ENCODE measurements at places on chromosomes 6 and 20. TPM values are rescaled to one million over a fixed set of nuclear protein-coding genes. Genes with fewer than 3 reads are reported as not detected.

Gene WFDC10B
- not detected for total RNA-seq

DNA sequence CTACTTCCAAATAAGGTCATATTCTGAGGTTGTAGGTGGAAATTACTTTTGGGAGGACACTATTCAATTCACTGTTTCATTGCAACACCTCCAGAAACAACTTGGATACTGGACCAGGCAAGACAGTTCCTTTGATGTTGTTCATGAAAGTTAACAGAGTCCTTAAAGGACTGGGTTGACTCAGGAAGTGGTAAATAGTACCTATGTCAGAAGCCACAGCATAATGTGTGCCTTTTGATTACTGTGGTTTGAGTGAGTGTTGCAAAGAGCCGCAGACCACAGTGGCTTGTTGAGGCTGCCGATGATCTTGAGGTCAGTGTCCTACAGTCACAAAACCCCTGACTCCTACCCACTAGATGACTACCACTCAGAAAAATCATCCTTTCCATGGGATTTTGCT is 10.9 kb downstream of the IL20RA start:
- H3K4me3 ChIP-seq = no peak overlapping the region
- no peaks in the 10 kb centered on the region for H3K4me1 ChIP-seq
- H3K27me3 ChIP-seq = no peaks in the 10 kb centered on the region
- no peak overlapping the region for H3K27ac ChIP-seq

Gene HLA-DMA
- total RNA-seq = 53.5 TPM

- DNase-seq = no peak
- no peaks in the 10 kb centered on the region for H3K4me1 ChIP-seq
- no peak overlapping the region for H3K27ac ChIP-seq
- no peaks in the 10 kb centered on the region for H3K27me3 ChIP-seq
Observed at GRCh38 chr20:13333793-13334192, 112.7 kb downstream of the ISM1 start.

Gene GSTA2
- total RNA-seq = not detected

DNA sequence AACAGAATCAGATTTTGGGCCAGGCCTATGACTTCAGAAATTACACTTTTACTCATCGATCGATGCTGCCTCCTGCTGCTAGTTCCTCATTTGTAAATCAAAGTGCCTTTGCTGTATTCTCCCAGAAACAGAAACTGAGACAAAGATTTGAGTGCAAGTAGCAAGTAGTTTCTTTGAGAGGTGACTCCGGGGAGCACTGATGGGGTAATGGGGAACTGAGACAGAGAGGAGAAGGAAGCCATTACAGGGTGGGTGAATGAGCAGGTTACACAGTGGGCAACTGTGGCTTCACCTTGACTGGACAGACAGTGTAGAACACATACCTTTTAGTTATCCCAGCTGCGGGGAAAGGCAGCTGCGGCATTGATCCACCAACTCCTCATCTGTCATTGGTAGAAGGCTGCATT is 9.7 kb upstream of the CD40 start:
- H3K27ac ChIP-seq = no peak overlapping the region
- H3K27me3 ChIP-seq = peaks cover 8% of the 10 kb centered on the region
- DNase-seq = no peak
- no peaks in the 10 kb centered on the region for H3K4me1 ChIP-seq
- H3K36me3 ChIP-seq = no peaks in the 10 kb centered on the region
- no peak overlapping the region for H3K4me3 ChIP-seq

- H3K36me3 ChIP-seq = no peaks in the 10 kb centered on the region
- no peak overlapping the region for H3K4me3 ChIP-seq
- H3K27ac ChIP-seq = peak overlapping the region; percentile 21
- H3K4me1 ChIP-seq = no peaks in the 10 kb centered on the region
Observed at GRCh38 chr6:159852877-159853276, 37.9 kb upstream of the MAS1 start.

Gene TOMM34
- 11.1 TPM for total RNA-seq

- H3K4me3 ChIP-seq = no peak overlapping the region
- H3K27me3 ChIP-seq = no peaks in the 10 kb centered on the region
Observed at GRCh38 chr6:25130518-25130917, 148.7 kb upstream of the CARMIL1 start.

DNA sequence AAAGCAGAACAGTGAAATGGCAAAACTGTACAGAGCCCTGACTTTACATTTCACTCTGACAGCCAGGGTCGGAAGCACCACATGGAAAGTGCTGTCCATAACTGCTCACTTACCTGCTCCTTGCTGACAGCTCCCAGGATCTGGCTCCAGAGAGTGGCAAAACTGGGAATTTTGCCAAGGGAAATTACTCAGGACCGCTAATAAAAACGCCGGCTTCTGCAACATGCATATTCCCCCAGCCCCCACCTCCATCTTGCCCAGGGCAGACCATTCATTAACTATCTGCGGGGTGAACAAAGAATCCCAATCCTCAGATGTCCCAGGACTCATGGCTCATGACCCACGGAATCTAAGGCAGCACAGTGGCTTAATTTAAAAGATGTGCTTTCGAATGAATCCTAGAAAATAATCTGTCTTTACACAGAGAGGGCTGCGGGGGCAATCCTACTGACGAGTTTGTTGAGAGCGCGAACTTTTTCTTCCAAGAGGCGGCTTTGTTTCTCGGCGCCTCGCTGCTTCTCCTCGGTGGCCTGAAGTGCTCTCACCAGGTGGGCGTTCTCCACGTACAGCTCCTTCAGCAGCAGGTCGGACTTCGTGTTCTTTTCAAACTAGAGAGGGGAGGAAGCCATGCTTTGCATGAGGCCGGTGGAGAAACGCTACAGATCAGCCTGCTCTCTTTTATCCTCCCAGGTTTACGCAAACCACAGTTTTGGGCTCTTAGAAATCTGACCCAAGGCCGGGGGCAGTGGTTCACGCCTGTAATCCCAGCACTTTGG is 45.8 kb downstream of the GINS1 start:
- H3K4me3 ChIP-seq = no peak overlapping the region
- no peaks in the 10 kb centered on the region for H3K36me3 ChIP-seq
- no peak overlapping the region for H3K27ac ChIP-seq
- H3K27me3 ChIP-seq = no peaks in the 10 kb centered on the region

- no peak for DNase-seq
- H3K27me3 ChIP-seq = no peaks in the 10 kb centered on the region
- no peaks in the 10 kb centered on the region for H3K4me1 ChIP-seq
- H3K27ac ChIP-seq = no peak overlapping the region
- H3K4me3 ChIP-seq = no peak overlapping the region
Observed at GRCh38 chr6:34230653-34231371, 5.9 kb upstream of the HMGA1 start.

Gene KIAA1755
- 47.6 TPM for total RNA-seq

DNA sequence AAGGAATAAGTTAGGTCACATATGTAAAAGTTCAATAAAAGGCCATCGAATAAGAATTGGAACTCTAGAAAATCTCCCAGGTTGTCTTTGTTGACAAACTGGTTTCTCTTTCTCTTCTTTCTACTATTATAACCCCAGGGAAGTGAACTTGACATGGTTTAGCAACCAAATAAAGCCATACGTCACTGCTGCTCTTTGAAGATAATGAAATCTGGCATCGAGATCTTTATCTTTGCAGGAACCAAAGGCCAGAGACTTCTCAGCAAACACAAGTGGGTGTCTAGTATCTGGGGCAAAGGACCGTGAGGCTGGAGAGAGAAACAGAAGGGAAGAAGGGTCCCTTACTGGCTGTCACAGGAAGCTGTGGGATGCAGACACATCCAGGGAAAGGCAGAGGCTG is 286.7 kb upstream of the CDYL start:
- H3K4me1 ChIP-seq = no peaks in the 10 kb centered on the region
- H3K27me3 ChIP-seq = no peaks in the 10 kb centered on the region
- no peaks in the 10 kb centered on the region for H3K36me3 ChIP-seq
- H3K4me3 ChIP-seq = no peak overlapping the region
- H3K27ac ChIP-seq = no peak overlapping the region
- DNase-seq = no peak

DNA sequence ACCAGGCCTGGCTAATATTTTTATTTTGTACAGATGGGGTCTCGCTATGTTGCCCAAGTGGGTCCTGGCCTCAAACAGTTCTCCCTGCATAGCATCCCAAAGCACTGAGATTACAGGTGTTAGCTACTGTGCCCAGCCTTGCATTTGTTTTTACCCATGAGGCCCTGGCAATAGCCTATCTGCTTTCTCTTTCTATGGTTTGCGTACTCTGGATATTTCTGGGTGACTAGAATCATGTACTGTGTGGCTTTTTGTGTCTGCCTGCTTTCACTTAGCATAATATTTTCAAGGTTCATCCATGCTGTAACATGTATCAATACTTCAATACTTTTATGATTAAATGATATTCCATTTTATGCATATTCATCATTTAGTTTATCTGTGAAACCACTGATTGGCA is 451.7 kb downstream of the GRIK2 start:
- H3K36me3 ChIP-seq = no peaks in the 10 kb centered on the region
- H3K27me3 ChIP-seq = no peaks in the 10 kb centered on the region
- H3K4me1 ChIP-seq = no peaks in the 10 kb centered on the region
- H3K27ac ChIP-seq = no peak overlapping the region

DNA sequence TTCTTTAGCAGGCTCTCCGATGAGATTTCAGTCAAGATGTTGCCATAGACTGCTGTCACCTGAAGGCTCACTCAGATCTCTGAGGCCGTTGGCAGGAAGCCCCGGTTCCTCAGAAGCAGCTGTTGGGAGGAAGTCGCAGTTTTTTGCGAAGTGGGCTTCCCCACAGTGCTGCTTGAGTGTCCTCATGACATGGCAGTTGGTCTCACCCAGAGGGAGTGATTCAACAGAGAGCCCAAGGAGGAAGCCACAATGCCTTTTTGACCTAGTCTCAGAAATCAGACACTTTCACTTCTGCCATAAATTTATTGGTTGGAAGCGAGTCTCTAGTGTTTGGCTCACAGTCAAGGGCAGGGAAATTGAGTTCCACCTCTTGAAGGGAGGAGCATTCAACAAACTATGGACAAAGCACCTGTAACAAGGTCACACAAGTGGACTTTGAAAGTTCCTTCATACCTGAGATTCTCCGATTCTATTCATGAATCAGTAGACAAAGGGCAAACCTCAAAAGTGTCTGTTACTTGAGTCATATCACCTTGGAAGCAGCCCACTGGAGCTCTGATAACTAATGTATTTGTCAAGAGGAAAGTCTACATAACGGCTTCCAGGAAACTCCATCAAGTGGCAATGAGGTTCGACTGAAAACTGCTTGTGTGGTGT is 208.3 kb downstream of the TASP1 start:
- H3K36me3 ChIP-seq = no peaks in the 10 kb centered on the region
- H3K27ac ChIP-seq = no peak overlapping the region
- no peaks in the 10 kb centered on the region for H3K4me1 ChIP-seq
- no peaks in the 10 kb centered on the region for H3K27me3 ChIP-seq
- DNase-seq = no peak

Gene SYCP2
- total RNA-seq = 6.9 TPM

DNA sequence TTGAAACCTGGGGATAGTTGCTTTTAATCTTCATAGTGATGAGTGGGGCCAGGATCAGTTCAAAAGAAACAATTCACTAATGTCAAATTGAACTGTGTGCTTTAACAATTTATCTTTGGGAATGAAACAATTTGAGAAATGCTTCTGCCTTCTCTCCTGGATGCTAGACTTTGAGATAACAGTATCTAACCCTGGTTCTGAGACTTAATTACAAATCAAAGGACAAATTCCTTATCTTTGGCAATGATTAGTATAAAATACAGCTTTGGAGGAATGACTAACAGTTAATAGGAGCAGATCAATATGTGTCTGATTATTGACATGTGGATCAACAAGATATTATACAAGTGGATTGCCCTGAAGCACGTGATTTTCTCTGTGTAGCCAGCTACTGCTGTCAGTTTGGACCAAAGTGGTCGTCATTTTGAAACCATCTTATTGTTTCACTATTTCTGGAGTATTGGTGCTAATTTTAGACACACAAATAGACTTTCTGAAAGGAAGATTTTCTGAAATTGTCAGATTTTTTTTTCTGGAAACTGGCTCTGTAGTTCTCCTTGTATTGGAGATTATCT is 6.2 kb upstream of the FLRT3 start:
- H3K4me1 ChIP-seq = no peaks in the 10 kb centered on the region
- H3K4me3 ChIP-seq = no peak overlapping the region
- DNase-seq = no peak

GRCh38 chr6:92593201-92593600 is 826.2 kb downstream of the EPHA7 start:
- no peaks in the 10 kb centered on the region for H3K27me3 ChIP-seq
- H3K36me3 ChIP-seq = no peaks in the 10 kb centered on the region
- no peaks in the 10 kb centered on the region for H3K4me1 ChIP-seq
- no peak overlapping the region for H3K27ac ChIP-seq
- no peak overlapping the region for H3K4me3 ChIP-seq

Measured in uterus (tissue), 4 donors.